ENCODE measurements at places on chromosomes 6 and 20. TPM values are rescaled to one million over a fixed set of nuclear protein-coding genes. Genes with fewer than 3 reads are reported as not detected.

The IER3 gene
- 95.7 TPM for total RNA-seq

The SPATS1 gene
- not detected for total RNA-seq

The PMEPA1 gene
- total RNA-seq, result 20.5 TPM

The GSTA4 gene
- 35.9 TPM for total RNA-seq

The TRIM10 gene
- total RNA-seq, result not detected

The MLN gene
- not detected for total RNA-seq

The SOBP gene
- total RNA-seq, result 4.8 TPM

The GPLD1 gene
- total RNA-seq, result 0.32 TPM

The PRND gene
- total RNA-seq, result 0.30 TPM

The GGTLC1 gene
- not detected for total RNA-seq
